Smooth muscle cell of the coronary artery (primary cell): ENCODE measurements at places on chromosomes 6 and 20. TPM values are rescaled to one million over a fixed set of nuclear protein-coding genes. Genes with fewer than 3 reads are reported as not detected.

Gene ADGRG6
- 0.75 and 1.3 TPM in 2 replicates for total RNA-seq

Gene TRIM15
- total RNA-seq = not detected in 2 replicates

Gene PHACTR3
- total RNA-seq = not detected in 2 replicates

Gene BTNL2
- total RNA-seq = 0.12 TPM in 1 of 2 replicates, not detected in the other

Gene DYNLT2
- 0.45 and 0.47 TPM in 2 replicates for total RNA-seq

Gene LY6G5C
- 0.15 TPM in 1 of 2 replicates, not detected in the other for total RNA-seq

Gene RAE1
- 26.7 and 33.3 TPM in 2 replicates for total RNA-seq

Gene CTCFL
- not detected in 2 replicates for total RNA-seq

Gene SYNGAP1
- total RNA-seq = 1.7 and 3.2 TPM in 2 replicates

Gene ATP5F1E
- 34.3 and 34.9 TPM in 2 replicates for total RNA-seq

Gene MAS1
- under 0.01 TPM in 1 of 2 replicates, not detected in the other for total RNA-seq

Gene RIMS4
- 0.53 and 0.59 TPM in 2 replicates for total RNA-seq

Gene CCM2L
- 0.23 TPM in 1 of 2 replicates, not detected in the other for total RNA-seq

Gene STX11
- 0.35 and 1.7 TPM in 2 replicates for total RNA-seq

Gene CD93
- total RNA-seq = 4.7 and 6.0 TPM in 2 replicates

Gene TGM2
- 12.4 and 598 TPM in 2 replicates for total RNA-seq

Gene ZKSCAN3
- total RNA-seq = 4.6 and 5.2 TPM in 2 replicates

Gene PHACTR2
- total RNA-seq = 16.0 and 77.6 TPM in 2 replicates

Gene TRIM10
- not detected in 2 replicates for total RNA-seq

Gene MYL9
- total RNA-seq = 5.6 and 13.4 TPM in 2 replicates

Gene LPA
- total RNA-seq = not detected in 2 replicates

Gene PTK7
- total RNA-seq = 78.5 and 225 TPM in 2 replicates

Gene MGME1
- 2.8 and 6.5 TPM in 2 replicates for total RNA-seq

Gene SLC52A3
- total RNA-seq = not detected in 2 replicates

Gene ARG1
- total RNA-seq = not detected in 2 replicates

Gene SLC22A7
- total RNA-seq = not detected in 2 replicates

Gene HLA-DQA2
- total RNA-seq = not detected in 2 replicates

Gene EFCAB8
- under 0.01 TPM in 2 replicates for total RNA-seq

Gene ATP9A
- 24.1 and 82.1 TPM in 2 replicates for total RNA-seq

Gene KCNK16
- not detected in 2 replicates for total RNA-seq

Gene SOX18
- total RNA-seq = 0.08 and 0.12 TPM in 2 replicates

Gene GGTLC1
- total RNA-seq = not detected in 2 replicates

Gene VWA7
- 0.15 and 0.23 TPM in 2 replicates for total RNA-seq
